ENCODE measurements at places on chromosomes 2 and 18. TPM values are rescaled to one million over a fixed set of nuclear protein-coding genes. Genes with fewer than 3 reads are reported as not detected.

Gene ABCG5
- total RNA-seq, result not detected

- H3K27me3 ChIP-seq, result no peaks in the 10 kb centered on the region
- DNase-seq, result peak; percentile 32
- H3K36me3 ChIP-seq, result peaks cover 56% of the 10 kb centered on the region
- peak overlapping the region; percentile 100 for H3K27ac ChIP-seq
- peaks cover 53% of the 10 kb centered on the region for H3K4me1 ChIP-seq
These were observed 2.1 kb upstream of the PCBP1 start for GRCh38 chr2:70084973-70085710.

DNA sequence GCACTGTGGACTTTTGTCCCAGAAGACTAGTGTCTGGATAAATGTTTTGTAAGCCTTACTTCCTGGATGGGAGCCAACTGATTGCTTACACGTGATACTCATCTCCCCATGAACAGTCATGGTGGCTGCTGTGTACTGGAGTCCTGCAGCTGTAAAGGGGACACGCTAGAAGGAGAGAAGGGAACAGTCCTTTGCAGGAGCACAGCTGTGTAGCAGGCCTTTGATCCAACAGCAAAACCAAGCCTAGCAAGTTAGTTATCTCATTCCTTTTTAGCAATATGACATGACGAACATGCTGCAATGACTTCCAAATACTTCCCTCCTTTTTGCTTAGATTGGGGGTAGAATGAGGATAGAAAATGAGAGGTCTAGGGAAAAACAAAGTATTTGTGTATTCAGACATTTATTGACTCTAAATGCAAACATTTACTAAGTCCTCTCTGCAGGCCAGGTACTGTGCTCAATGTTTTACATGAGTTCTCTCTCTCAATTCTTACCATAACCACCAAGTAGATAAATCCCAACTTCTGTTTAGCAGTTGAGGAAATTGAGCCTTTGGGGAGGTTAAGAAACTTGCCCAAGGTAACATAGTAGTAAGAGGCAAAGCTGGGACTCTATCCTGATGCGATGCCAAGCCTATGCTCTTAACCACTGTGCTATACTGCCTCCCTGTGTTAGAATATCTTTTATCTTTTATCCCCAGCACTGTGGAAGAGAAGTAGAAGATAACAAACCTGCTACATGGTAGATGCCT lies 55.4 kb upstream of the CD28 start:
- no peak for DNase-seq
- no peaks in the 10 kb centered on the region for H3K36me3 ChIP-seq
- no peak overlapping the region for H3K4me3 ChIP-seq
- no peaks in the 10 kb centered on the region for H3K4me1 ChIP-seq
- H3K27me3 ChIP-seq, result peaks cover 33% of the 10 kb centered on the region

- peaks cover 2% of the 10 kb centered on the region for H3K36me3 ChIP-seq
- peak overlapping the region; percentile 62 for H3K27ac ChIP-seq
- no peak overlapping the region for H3K4me3 ChIP-seq
- peaks cover 3% of the 10 kb centered on the region for H3K27me3 ChIP-seq
- H3K4me1 ChIP-seq, result peaks cover 38% of the 10 kb centered on the region
- no peak for DNase-seq
These were observed 41.6 kb upstream of the SPAG16 start for GRCh38 chr2:213242653-213243052.

DNA sequence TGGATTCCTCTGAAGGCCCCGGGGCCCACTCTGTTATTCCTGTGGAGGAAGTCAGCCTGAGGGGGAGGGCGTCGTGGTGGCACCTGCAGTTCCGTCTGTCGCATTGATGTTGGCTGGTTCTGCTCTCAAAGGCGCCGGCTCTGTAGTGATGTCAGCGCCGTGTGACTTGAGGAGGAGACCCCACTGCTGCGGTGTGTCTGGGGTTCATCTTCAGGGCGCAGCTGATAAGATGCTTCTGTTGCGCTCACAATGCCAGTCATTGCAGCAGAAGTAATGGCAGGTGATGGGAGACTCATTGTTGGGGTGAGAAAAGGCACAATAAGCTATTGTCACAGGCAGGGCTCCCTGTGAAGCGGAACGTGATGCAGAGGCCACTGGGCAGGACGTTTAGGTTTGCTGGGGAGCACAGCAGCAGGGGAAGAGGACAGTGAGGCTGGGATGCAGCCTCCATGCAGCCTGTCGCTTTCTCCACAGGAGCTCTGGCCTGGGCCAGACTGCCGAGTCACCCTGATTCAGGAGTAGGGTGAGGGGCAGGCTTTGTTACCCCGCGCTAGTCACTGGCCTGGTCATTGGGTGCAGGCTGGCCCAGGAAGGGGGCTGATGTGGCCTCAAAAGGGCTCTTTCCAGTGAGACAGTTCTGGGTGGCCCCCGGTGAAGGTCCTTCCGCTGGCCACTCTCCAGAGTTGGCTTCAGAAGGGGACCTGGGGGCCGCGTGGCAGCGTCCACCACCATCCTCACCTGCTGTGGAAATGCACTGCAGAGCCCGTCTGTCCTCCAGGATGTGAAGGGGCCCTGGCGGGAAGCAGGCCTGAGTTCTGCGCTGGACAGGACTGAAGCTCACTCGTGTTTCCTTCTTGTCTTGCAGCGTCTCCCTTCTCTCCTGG lies 42.9 kb downstream of the SH3BP4 start:
- no peak overlapping the region for H3K4me3 ChIP-seq
- H3K36me3 ChIP-seq, result no peaks in the 10 kb centered on the region
- H3K4me1 ChIP-seq, result peaks cover 16% of the 10 kb centered on the region
- no peaks in the 10 kb centered on the region for H3K27me3 ChIP-seq

Gene NAGK
- 175 TPM for total RNA-seq

GRCh38 chr2:85986121-85986520 lies 97.3 kb upstream of the ST3GAL5 start:
- peaks cover 3% of the 10 kb centered on the region for H3K4me1 ChIP-seq
- H3K27me3 ChIP-seq, result no peaks in the 10 kb centered on the region
- H3K36me3 ChIP-seq, result no peaks in the 10 kb centered on the region
- no peak overlapping the region for H3K4me3 ChIP-seq

DNA sequence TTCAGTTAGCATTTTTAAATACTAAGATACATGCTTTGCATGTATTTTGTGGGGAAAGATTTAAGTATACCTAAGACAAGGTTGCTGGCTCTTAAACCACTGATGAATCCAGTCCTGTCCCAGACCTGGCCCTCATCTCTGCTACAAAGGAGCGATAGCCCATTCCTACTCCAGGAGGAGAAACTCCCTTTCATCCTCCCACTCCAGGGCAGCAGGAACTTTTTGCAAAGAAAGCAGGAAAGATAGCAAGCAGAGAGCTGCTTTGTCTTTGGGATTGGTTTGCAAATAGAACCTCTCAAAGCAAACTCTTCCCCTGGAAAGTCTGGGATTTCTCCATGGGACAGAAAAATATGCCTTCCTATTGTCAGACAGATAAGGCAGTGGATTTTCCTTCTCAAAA lies 43.6 kb upstream of the COPS8 start:
- H3K36me3 ChIP-seq, result no peaks in the 10 kb centered on the region
- H3K27ac ChIP-seq, result no peak overlapping the region
- no peaks in the 10 kb centered on the region for H3K4me1 ChIP-seq
- DNase-seq, result no peak

DNA sequence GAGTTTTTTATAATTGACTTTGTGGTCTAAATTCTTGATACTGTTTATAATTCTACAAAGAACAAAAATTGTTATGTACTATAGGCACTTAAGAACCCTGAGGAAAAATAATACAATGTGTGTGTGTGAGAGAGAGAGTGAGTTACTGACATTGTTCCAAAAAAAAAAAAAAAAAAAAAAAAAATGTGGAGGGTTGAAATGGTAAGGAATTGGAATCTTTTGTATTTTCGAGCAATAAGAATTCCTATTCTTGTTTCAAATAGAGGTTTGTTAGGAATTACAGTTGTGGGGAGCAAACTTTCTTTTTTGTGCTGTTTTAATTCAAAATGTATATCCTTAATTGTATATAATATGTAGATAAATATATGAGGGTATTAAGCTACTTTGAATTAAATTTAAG lies 45.7 kb downstream of the VAPA start:
- peaks cover 16% of the 10 kb centered on the region for H3K4me1 ChIP-seq
- H3K36me3 ChIP-seq, result peaks cover 10% of the 10 kb centered on the region
- no peaks in the 10 kb centered on the region for H3K27me3 ChIP-seq
- H3K27ac ChIP-seq, result no peak overlapping the region
- H3K4me3 ChIP-seq, result no peak overlapping the region

GRCh38 chr18:55489034-55489986 lies 98.7 kb downstream of the TCF4 start:
- peak overlapping the region; percentile 57 for H3K4me3 ChIP-seq
- peaks cover 18% of the 10 kb centered on the region for H3K4me1 ChIP-seq
- peak overlapping the region; percentile 33 for H3K27ac ChIP-seq
- no peaks in the 10 kb centered on the region for H3K27me3 ChIP-seq
- no peaks in the 10 kb centered on the region for H3K36me3 ChIP-seq
- DNase-seq, result no peak

GRCh38 chr2:218605432-218605831 lies 2.3 kb upstream of the PLCD4 start:
- H3K4me3 ChIP-seq, result no peak overlapping the region
- peaks cover under 1% of the 10 kb centered on the region for H3K4me1 ChIP-seq
- no peak for DNase-seq

DNA sequence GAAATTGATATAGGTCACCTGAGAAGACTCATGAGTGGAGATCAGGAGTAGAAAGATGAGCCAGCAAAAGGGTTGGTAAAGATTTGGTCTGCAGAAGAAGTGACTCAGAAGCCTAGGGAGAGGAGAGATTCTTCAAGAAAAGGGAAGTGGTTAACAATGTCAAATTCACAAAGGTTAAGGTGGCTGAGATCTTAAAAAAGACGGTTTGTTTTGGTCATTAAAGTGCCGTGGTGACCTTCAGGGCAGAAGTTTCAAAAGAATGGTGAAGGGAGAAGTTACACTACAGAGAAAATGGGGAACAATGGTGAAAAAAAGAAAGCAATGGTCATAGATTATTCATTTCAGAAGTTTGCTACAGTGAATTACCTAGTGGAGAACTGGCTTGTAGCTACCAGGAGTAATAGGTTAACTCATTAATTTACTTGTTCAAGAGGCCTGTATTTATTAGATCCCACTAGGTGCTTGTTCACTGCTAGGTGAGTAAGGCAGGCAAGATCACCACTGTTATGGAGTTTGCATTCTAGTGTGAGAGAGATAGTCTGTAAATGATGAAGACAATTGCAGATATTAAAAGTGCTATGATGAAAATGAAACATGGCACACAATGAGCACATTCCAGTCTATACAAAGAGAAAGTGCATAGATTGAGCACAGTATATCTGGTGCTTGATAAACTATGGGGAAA lies 43.0 kb downstream of the FBXO48 start:
- H3K27me3 ChIP-seq, result no peaks in the 10 kb centered on the region
- peaks cover 29% of the 10 kb centered on the region for H3K4me1 ChIP-seq
- DNase-seq, result no peak
- no peak overlapping the region for H3K4me3 ChIP-seq
- H3K36me3 ChIP-seq, result no peaks in the 10 kb centered on the region

Gene EFR3B
- 0.07 TPM for total RNA-seq

- no peak for DNase-seq
- H3K4me1 ChIP-seq, result no peaks in the 10 kb centered on the region
- H3K27me3 ChIP-seq, result peaks cover 5% of the 10 kb centered on the region
- H3K27ac ChIP-seq, result no peak overlapping the region
- no peaks in the 10 kb centered on the region for H3K36me3 ChIP-seq
- no peak overlapping the region for H3K4me3 ChIP-seq
These were observed 30.9 kb downstream of the FAP start for GRCh38 chr2:162212366-162212765.

Gene IAH1
- total RNA-seq, result 47.1 TPM

GRCh38 chr2:224918626-224919471 lies 123.4 kb downstream of the DOCK10 start:
- peaks cover 17% of the 10 kb centered on the region for H3K36me3 ChIP-seq
- H3K27me3 ChIP-seq, result no peaks in the 10 kb centered on the region
- no peak for DNase-seq
- no peak overlapping the region for H3K4me3 ChIP-seq
- no peak overlapping the region for H3K27ac ChIP-seq

GRCh38 chr2:58047373-58047935 lies 848 bp downstream of the VRK2 start:
- H3K4me1 ChIP-seq, result peaks cover 52% of the 10 kb centered on the region
- H3K4me3 ChIP-seq, result peak overlapping the region; percentile 91
